ENCODE measurements at places on chromosomes 6 and 20.

GRCh38 chr6:166627875-166628801 is 1.1 kb upstream of the RPS6KA2 start:
- peak; percentile 56 for DNase-seq

DNA sequence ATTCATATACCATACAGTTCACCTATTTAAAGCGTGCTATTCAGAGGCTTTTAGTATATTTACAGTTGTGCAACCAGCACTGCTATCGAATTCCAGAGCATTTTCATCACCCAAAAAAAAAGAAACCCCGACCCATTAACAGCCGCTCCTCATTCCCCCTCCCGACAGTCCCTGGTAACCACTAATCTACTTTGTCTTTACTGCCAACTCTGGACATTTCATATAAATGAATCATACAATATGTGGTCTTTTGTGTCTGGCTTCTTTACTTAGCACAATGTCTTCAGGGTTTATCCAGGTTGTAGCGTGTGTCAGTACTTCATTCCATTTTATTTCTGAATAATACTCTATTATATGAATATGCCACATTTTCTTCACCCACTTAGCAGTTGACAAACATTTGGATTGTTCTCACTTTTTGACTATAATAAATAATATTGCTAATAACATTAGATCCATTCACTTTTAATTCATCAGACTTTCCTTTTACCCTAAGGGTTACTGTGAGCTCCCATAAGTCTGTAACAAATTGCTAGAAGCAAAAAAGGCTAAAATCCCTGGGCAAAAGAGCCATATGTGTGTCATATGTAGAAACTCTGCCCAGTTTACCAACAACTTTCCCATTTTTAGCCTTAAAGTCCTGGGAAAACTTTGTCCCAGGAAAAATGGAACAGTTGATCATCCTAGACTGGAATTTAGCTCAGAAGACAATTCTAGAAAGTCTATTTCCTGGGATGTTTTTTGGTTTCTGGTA is 23.2 kb upstream of the ROS1 start:
- DNase-seq, result no peak

DNA sequence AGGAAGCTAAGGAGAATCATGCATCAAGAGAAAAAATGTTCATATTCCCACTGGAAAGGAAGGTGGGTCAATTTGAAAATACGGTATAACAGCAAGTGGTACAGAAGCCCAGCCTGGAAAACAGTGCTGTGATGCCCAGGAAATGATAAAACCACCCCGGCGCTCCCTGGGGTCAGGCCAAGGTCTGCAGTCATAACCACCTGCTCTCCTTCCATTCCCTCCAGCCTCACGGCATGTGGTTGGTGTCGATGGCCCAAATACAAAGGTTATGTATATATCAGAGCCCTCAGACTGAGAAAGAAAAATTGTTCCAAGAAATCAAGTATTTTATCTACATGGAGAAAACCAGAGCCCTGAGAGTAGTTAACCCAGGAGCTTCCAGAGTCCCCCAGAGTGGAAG is 208.1 kb upstream of the CDYL start:
- no peak for DNase-seq

DNA sequence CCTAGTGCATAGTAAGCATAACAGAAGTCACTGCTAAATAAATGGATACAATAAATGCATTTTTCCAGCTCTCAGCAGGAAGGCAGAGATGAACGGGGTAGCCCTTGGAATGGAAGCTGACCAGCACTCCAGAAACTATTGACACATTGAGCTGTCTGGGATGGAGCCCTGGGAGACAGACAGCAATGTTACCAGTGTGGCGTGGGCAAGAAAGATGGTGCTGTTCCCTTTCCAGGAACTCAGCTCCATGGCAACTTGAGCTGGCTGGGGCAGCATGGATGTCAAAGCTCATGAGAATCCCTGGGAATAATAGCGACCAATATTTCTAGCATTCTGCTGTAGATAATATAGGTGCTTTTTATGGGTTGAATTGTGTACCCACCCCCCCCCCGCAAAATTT is 104.3 kb upstream of the PTPRT start:
- no peak for DNase-seq

- DNase-seq, result no peak
Measured at GRCh38 chr6:28142446-28142845, 763 bp downstream of the ZKSCAN8 start.

GRCh38 chr6:97102145-97102790 is 177.7 kb downstream of the KLHL32 start:
- no peak for DNase-seq

GRCh38 chr6:69026715-69027114 is 391.6 kb downstream of the ADGRB3 start:
- DNase-seq, result no peak

DNA sequence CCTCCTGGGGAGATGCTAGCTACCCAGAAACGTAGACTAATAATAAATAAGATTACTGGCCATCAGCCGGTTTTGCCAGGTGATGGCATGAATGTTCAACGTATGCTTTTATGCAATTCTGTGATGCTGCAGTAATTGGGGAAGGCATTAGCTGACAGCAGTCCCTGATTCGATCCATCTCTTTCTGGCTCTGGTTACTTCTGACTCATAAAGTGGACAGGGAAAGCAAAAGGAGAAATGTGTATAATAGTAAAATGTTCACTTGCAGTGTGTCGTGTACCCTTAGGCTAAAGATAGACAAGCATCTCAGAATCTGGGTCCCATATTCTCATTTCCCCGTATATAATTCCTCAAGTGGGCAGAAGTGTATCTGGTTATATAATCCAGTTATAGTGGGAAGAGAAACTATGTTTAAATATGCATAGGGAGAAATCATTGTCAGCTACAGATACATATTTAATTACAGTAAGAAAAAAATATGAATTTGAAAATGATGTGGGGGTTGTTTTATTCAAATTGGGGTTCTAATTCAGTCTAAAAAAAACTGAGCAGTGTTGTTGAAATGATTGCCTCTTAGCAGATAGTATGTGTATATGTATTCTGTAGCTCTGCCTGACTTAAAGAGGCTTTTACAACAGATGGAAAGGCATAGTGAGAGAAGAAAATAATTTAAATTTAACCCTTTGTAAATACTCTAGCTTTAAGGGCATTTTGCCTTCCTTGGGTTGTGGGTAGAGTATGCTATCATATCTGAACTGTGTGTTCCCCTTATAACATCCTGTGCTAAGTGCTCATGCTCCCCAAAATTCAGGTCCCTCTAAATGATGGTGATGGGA is 40.6 kb downstream of the DOK5 start:
- DNase-seq, result no peak

- no peak for DNase-seq
Measured at GRCh38 chr6:167668019-167668753, 158.5 kb upstream of the AFDN start.

- DNase-seq, result no peak
Measured at GRCh38 chr6:37543361-37543760, 43.7 kb upstream of the CCDC167 start.

- no peak for DNase-seq
Measured at GRCh38 chr6:160247457-160247883, 11.2 kb downstream of the SLC22A2 start.

GRCh38 chr6:97461218-97461617 is 178.2 kb upstream of the MMS22L start:
- no peak for DNase-seq

- DNase-seq, result no peak
Measured at GRCh38 chr20:20768202-20768815, 55.9 kb upstream of the RALGAPA2 start.

GRCh38 chr20:58593880-58594638 is 57.0 kb upstream of the STX16 start:
- DNase-seq, result no peak

- no peak for DNase-seq
Measured at GRCh38 chr6:106324726-106325335, 729 bp downstream of the ATG5 start.

- DNase-seq, result no peak
Measured at GRCh38 chr6:99711302-99711701, 104.7 kb downstream of the PRDM13 start.

DNA sequence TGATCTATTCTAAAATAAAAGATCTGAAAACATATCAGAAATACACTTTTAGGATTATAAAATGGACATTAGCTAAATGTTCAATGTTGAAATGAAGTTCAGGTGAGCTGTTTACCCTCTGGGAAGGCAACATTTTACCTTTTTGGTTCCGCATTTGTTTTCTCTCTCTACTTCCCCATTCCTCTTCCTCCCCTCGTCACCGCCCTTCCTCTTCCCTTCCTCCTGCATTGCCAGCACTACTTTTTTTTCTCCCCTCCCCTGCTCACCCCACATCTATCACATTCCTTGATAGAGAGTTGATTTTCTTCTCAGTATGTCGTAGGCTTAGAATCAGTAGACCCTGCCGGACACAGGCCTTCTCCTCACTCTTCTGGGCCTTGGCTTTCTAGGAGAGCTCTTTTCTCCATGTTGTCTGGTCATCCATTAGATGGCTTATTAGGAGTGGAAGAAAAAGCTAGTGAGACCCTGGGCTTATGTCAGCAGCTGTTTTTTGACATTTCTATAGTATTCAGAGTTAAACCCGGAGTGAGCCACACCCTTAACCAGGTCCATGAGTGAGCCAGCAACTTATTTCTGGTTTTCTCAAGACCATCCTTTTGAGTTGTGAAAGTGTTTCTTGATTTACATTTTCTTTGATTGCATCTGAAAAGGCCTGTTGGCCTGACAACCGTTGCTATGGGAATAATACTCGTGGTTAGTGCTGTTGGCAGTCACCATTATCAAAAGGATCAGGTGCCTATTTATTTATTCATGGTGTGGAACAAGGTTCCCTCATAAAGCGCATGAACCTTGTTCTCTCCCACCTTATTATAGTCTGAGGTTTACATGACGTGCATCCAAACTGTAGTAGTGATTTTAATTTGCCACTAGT is 90.9 kb downstream of the DTD1 start:
- DNase-seq, result no peak

DNA sequence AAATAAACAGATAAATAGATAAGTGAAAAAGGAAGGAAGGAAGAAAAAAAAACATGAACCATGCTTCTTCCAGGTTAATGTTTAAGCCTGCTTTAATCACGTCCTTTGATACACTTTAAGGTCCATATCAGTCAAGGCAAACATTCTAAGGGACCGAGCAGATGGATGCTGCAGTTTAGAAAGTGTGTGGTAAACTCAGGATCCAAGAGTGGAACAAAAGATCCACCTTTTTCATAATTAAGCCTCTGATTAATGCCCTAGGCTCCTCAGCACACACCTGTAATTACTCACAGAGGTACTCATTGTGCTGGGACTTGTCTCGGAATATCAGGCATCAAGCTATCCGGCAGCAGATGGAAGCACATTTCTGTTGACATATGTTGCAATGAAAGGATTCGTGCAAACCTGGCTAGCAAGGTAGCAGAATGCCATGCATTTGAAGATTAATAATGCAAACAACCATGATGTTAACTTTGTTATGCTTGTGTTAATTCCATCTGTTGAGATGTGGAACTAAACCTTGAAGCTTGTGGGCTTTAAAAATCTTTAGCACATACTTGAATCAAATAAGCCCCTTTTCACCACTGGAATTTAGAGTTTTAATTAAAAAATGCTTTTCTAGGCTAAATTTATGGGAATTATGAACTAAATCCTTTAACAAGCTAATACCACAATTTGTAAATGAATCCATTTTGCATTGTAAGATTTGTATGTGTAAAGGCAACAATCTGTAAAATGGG is 163.7 kb downstream of the RALGAPA2 start:
- no peak for DNase-seq

- DNase-seq, result no peak
Measured at GRCh38 chr20:13284830-13285229, 63.8 kb downstream of the ISM1 start.

DNA sequence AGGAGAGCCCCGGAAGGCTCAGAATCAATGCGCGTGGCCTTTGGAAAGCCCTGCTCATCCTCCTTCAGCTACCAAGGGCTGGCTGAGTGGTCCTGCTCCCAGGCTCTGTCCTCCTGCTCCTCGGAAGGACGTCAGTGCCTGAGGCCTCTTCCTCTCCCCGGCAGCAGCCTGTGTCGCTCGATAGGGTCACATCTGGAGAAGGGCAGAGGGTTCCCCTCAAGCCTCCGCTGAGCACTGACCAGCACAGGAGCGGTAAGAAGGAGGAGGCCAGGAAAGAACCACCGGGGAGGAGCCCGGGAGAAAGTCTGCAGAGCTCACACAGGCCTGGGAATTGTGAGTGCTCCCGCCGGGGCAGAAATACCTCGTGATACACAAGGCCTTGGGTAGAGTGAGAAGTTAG is 21.2 kb downstream of the KIF25 start:
- DNase-seq, result no peak

DNA sequence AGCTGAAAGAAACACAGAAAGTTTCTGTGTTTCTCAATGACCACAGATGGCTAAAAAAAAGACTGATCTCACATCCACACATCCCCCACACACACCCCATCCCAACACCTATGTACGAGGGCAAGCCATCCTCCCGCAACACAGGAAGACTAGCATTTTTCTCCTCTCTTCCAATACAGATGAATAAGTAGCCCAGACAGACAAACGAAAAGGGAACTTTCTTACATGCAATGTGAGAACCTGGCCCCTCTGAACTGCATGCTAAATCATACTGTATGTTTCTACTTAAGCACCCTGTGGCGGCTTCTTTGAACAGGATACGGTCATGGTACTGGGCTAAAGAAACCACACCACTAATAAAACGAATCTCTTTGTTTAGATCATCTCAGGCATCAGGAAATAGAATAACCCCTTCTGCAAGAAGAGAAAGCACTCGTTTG is 116.2 kb downstream of the GMDS start:
- DNase-seq, result no peak

GRCh38 chr6:19925533-19925932 is 88.4 kb downstream of the ID4 start:
- no peak for DNase-seq

DNA sequence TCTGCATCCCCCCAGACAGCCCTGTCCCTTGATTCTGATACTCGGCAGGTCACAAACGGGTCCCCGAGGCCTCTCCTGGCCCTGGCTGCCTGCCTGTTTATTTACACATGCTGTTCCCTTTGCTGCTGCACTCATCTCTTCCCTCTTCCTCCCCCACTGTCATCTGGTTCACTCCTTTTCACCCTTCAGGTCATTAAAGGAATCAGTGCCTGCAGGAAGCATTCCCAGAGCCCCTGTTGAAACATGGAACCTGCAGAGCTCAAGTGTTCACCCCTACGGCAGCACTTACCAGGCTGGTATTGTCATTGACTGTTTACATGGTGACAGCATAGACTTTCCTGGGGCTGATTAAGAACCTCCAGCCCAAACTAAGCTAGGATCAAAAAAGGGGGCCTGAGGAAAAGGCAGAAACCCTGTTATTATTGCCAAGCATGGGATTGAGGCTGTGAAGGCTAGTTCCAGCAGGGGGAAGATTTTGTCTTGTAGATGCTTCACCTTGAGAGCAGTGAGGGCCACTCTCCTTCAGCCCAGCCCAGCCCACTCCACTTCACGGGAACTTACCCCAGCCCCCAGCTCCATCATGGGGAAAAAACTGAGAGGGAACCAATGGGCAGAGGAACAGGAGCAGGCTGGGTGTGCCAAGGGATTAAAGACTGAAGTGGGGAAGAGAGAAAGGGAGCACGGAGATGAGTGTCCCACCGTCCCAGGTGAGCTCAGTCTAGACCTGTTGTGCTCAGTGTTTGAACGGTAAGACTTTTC is 73.2 kb downstream of the JPH2 start:
- DNase-seq, result no peak
